ENCODE measurements at places on chromosomes 6 and 20.

DNA sequence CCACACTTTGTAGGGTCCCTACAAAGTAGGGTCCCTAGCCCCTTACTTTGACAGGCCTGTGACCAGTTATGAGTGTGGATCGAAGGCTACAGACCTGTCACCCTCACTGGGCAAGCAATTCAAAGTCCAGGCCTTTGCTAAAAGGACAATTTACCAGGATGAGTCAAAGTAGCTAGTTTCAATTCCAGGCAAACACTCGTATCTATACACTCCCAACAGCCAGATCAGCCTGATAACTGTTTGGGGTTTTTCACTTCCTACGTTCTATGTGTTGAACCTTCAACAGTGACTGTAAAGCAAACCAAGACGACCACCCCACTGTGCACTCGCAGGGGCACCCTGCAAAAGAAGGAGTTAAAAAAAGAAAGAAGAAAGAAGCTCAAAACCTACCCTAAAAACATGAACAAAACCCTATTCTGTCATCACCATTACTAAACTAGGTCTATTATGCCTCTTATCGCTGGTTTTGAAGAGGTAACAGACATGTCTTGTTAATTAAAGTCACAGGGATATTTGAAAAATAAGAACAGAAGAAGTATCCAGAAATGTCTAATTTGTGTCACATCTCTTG, 3.2 kb downstream of the GFOD1 start:
- DNase-seq = no peak

GRCh38 chr6:126631363-126631762, 291.4 kb downstream of the CENPW start:
- no peak for DNase-seq

DNA sequence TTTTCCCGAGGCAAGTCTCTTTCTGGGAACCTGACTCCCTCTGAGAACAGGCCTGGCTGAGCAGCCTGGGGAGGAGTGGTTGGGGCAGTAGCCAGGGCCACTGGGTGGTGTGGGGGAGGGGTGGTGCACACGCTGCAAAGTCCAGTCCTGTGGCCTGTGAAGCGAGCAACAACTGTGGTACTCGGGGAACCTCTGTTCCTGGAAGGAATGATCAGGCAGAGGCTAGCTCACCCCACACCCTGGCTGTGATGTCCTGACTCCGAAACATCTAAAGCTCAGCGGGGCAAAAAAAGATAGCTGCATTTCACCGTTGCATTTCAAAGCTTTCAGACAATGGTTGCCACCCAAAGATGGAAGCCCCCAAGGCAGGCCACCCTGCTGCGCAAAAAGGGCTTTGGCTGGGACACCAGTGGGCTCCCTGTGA, 25.5 kb downstream of the PCK1 start:
- DNase-seq = no peak

DNA sequence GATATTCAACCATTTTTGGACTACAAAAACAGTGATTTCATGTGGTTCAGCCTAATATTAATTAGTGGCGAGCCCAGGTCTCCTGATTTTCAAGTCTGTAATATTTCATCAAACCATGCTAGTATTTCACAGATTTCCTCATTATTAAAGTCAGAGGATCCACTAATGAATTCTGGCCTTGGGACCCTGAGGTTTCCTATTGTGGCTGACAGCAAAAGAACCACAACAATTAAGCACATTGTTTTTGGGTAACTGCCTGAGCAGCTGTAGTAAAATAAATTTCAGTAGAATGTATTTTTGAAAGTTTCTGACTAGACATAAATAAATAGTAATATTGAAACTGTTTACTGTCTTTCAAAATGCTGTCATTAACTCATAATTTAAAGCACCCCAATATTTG, 630.7 kb upstream of the MMS22L start:
- no peak for DNase-seq

DNA sequence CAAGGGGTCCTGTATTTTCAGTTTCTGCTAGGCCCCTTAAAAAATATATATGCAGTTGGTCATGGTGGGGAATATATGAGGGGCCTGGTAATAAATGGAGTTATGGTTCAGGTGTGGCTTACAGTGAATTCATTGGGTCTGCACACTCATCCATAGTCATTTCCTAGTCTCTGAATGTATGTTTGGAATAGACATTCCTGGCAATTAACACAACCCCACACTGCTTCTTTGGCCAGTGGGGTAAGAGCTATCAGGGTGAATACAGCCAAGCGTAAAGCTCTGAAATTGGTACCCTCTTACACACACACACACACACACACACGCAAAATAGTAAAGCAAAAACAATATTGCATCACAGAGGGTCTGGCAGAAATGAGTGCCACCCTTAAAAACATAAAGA, 56.5 kb downstream of the QRSL1 start:
- DNase-seq = no peak

GRCh38 chr6:77231438-77232305, 231.6 kb downstream of the HTR1B start:
- DNase-seq = no peak

DNA sequence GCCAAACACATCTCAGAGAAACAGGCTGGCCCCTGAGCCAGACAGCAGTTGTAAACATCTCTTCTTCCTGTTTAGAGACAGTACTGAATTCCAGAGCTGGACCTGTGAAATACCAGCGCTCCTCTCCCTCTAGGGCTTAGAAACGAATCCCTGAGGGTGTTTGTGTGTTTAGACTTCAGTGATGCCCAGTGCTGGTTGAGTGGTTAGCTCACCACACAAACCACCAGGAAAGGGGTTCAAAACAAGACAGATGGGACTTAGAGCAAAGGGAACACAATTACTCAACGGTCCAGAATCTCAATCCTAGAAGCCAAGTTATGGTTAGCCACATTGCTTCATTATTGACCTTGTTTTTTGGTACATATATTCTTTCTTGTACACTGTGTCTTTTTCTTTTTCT, 108.7 kb upstream of the TMEM170B start:
- no peak for DNase-seq

DNA sequence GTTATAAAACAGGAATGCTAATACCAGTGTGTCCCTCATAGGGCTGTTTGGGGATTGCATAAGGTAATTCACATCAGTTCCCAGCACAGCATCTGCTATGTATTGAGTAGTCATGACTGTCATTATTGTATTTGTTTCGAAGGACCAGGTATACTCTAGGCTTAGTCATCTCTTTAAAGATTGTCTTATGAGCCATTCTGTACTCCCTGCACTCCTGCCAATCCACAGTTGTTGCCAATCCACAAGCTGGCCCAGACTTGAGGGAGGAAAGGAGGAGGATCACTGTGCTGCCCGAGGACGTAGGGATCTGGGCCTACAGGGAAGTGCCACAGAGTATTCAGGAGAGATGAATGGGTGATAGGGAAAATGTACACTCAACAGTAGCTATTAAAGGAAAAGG, 113.0 kb upstream of the TIAM2 start:
- DNase-seq = no peak

DNA sequence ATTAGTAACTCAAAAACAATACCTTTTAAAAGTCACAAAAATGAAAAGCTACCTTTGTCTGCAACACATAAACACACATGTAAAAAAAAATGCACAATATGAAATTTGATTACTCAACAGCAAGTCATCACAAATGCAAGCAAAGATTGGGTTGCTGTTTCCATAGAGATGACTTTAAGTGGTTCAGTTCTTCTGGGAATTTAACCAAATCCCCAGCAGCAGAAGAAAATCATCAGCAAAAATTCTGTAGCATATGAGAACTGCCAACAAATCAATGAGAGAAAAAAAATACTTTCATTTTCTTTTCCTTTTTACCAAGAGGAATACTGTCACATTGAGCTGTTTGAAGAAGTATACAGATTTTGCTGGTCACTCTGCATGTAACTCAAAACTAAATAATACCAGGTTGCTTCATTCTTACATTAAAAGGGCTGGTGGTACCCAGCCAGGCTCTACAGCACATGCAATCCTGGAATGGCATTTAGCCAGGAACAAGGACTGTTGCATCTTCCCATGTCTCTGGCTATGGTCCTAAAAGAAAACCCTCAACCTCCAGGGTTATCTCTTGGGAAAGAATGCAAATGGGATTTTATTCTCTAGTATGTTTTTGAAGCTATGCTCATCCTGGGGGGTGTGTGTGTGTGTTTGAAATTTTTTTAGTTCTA, 158.3 kb downstream of the OPRM1 start:
- no peak for DNase-seq

GRCh38 chr6:145866456-145867396, 52.1 kb upstream of the FBXO30 start:
- DNase-seq = no peak

DNA sequence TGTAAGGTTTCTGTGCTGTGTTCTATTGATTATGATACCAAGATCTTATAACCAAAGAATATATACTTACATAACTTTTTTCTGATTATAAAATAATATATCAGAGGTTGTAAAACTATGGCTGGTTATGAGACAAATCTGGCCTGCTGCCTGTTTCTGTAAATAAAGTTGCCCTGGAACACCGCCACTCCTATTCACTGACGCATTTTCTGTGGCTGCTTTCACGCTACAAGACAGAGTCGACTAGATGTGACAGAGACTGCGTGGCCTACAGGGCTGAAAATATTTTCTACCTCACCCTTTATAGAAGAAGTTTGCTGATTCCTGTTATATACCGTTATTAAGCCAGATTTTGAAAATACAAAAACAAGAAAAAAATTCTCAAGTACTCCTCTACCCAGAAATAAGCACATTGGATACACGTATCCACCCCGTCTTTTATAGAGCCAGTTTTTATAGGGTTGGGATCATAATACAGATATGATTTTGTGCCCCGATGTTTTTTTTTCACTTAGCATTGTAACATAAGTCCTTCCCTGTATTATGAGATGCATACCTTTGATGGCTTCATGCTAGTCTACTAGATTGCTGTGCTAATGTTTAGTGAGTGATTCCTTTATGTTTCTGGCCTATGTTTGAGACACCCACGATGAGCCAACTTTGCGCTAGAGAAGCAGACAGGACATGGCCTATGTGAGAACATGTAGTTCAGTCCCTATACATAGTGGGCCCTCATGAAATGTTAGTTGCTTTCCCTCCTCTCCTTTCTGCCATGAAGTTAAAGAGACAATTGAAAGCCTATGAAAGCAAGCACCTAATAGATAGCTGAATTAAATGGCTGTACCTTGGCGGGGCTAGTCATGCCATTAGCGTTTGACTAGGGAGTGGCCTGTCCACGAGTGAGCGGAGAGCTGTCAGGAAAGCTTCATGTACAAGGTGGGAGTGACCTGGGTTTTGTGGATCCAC, 98.1 kb upstream of the KCNK16 start:
- DNase-seq = no peak

DNA sequence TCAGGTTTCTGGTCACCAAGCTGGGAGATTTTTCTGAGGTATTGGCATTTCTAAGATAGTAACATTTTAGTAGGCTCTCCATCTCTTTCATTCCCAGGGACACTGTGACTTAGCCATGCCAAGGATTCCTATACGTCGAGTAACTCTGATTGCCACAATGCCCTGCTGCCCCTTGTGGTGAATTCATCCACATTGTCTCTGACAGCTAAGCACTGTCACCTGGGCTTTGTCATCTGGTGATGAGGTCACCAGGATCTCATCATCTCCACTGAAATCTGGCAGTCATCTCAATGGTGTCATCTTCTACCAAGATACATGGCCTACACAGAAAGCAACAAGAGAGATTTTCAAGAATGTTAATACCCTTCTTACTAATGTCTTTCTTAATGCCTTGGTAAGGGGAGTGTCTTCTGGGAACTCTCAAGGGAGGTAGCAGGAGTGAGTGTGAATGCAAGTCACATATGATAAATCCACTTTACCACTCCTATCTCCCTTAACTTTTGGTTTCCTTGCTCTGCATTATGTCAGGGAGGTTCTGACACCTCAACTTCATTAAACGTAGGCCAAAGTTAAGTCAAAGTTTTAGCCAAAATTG, 246.7 kb downstream of the CD109 start:
- no peak for DNase-seq

DNA sequence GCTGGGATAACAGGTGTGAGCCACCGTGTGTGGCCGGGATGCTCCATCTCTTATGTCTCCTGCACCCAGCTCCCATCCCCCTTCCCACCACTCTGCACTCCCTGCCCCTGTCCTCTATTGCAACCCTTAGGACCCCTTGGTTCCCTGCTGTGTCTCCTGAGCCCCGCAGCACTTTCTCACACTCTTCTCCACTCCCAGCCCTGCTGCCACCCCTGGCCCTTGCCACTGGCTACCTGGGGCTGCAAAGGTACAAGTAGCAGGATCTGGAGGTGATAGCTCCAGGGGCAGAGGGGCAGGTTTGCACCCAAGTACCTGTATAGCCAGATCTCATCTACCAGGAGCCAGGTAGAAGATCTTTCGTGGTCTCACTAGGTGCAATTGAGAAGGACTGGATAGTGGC, 6.6 kb upstream of the CPXM1 start:
- DNase-seq = no peak

All from HuH-7 (cell line).